ENCODE measurements at places on chromosomes 5 and 9. TPM values are rescaled to one million over a fixed set of nuclear protein-coding genes. Genes with fewer than 3 reads are reported as not detected.

PHF24 gene
- 0.06 TPM for polyA plus RNA-seq

MYMK gene
- polyA plus RNA-seq, result not detected

GMCL2 gene
- not detected for polyA plus RNA-seq

SHROOM1 gene
- polyA plus RNA-seq, result 2.0 TPM

TLX3 gene
- not detected for polyA plus RNA-seq

EIF4E1B gene
- not detected for polyA plus RNA-seq

GCNT1 gene
- polyA plus RNA-seq, result 0.69 TPM

ZBED3 gene
- polyA plus RNA-seq, result 2.8 TPM

TPPP gene
- 9.5 TPM for polyA plus RNA-seq

PLAC8L1 gene
- polyA plus RNA-seq, result not detected

ROR2 gene
- 0.39 TPM for polyA plus RNA-seq

TAF11L14 gene
- not detected for polyA plus RNA-seq

FTMT gene
- not detected for polyA plus RNA-seq

ADAMTS2 gene
- polyA plus RNA-seq, result 1.8 TPM

FREM1 gene
- 0.29 TPM for polyA plus RNA-seq

DNAH5 gene
- polyA plus RNA-seq, result 0.11 TPM

PCDHGA11 gene
- polyA plus RNA-seq, result 5.0 TPM

GPR151 gene
- polyA plus RNA-seq, result not detected

SLC27A6 gene
- 23.1 TPM for polyA plus RNA-seq
